ENCODE measurements at places on chromosomes 7 and 10. TPM values are rescaled to one million over a fixed set of nuclear protein-coding genes. Genes with fewer than 3 reads are reported as not detected.

GRCh38 chr7:46512891-46513413, 591.9 kb upstream of the IGFBP3 start:
- no peak overlapping the region for H3K27ac ChIP-seq
- H3K4me3 ChIP-seq = no peak overlapping the region
- H3K4me1 ChIP-seq = no peaks in the 10 kb centered on the region
- no peaks in the 10 kb centered on the region for H3K36me3 ChIP-seq
- no peak for DNase-seq

GPRIN2 gene
- not detected for total RNA-seq

PFKP gene
- total RNA-seq = 83.2 TPM

DNA sequence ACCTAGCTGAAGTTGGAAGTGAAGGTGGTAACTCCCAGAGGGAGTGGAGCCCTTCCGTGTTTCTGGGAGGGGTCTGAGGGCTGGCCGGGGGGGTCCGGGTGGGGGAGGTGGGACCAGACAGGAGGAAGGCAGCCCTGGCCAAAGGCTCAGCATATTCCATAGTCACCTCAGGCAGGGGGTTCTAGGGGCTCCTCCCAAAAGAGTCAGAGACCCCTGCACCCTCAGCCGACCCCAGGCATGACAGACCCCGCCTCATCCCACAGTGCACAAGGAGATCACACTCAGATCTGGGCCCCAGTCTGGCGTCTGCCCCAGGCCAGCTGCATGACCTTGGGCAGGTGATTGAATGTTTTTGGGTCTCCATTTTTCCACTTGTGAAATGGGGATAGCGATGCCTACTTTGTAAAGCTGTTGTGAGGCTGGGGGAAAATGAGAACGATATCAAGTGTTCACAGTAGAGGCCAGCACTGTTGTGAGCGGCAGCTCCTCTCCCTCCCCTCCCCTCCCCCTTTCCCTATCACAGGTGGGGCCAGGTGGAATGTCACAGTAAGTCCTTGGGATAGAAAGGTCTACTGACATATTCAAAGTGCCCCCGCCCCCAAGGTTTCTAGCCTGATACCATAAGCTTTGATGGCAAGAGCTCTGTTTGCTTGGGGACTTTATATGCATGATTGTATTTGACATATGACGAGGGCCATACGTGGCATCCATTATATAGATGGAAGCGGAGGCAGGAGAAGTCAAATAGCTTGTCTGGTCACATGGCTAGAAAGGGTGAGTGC, 33.3 kb downstream of the DNAJB12 start:
- no peak overlapping the region for H3K4me3 ChIP-seq
- no peaks in the 10 kb centered on the region for H3K27me3 ChIP-seq
- H3K27ac ChIP-seq = peak overlapping the region; percentile 89
- H3K36me3 ChIP-seq = no peaks in the 10 kb centered on the region
- no peak for DNase-seq
- peaks cover 86% of the 10 kb centered on the region for H3K4me1 ChIP-seq

GRCh38 chr10:22218448-22218847, 633 bp upstream of the EBLN1 start:
- H3K36me3 ChIP-seq = no peaks in the 10 kb centered on the region
- peaks cover 3% of the 10 kb centered on the region for H3K27me3 ChIP-seq
- H3K27ac ChIP-seq = no peak overlapping the region
- no peak for DNase-seq
- no peaks in the 10 kb centered on the region for H3K4me1 ChIP-seq

DNA sequence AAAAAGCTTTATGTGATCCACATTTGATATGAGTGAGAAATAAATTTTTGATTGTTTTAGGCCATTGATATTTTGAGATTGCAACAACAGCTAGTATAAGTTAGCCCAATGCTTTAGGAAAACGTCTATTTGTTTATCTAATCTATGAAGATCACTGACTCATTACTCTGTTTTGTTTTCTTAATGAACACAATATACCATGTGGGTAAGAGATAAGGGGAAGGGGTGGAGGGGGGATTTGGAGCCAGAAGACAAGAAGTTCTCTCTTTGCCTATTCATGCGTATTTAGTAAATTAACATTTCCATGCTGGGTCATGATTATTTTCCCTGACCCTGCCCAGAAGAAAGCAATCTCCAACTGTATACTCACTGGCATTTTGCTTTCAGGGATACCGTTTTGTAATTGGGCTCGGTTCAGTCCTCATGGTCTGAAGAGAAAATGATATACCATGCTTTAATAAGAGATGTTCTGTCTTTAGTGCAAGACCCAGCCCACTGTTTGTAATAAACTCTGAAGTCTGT, 359.5 kb upstream of the NPSR1 start:
- H3K36me3 ChIP-seq = no peaks in the 10 kb centered on the region
- H3K4me1 ChIP-seq = no peaks in the 10 kb centered on the region
- no peak overlapping the region for H3K27ac ChIP-seq

PRF1 gene
- total RNA-seq = 19.5 TPM

GRCh38 chr7:107560898-107561516, 2.7 kb downstream of the COG5 start:
- no peaks in the 10 kb centered on the region for H3K27me3 ChIP-seq
- peaks cover 12% of the 10 kb centered on the region for H3K36me3 ChIP-seq
- peak overlapping the region; percentile 4 for H3K4me3 ChIP-seq
- DNase-seq = peak; percentile 79
- peaks cover 56% of the 10 kb centered on the region for H3K4me1 ChIP-seq

GNGT1 gene
- not detected for total RNA-seq

DNA sequence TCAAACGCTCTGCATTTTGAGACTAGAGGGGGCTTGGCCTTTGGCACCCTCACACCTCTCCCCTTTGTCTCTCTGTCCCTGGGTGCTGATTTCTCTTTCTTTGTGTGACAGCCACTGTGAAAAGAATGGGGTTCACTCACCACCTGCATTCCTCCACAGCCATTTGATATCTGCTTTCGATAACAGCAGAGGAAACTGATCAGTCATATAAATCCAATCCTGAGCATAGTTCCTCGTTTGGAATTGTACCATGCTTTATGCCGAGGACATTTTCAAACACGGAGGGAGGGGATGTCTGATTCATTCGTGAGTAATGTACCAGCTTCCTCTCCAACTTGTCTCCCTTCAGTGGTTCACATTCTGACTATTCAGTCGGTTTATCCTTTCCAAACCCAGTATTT, 15.8 kb downstream of the MET start:
- H3K36me3 ChIP-seq = no peaks in the 10 kb centered on the region
- no peak overlapping the region for H3K4me3 ChIP-seq
- H3K27me3 ChIP-seq = no peaks in the 10 kb centered on the region
- no peak for DNase-seq
- no peak overlapping the region for H3K27ac ChIP-seq

DNA sequence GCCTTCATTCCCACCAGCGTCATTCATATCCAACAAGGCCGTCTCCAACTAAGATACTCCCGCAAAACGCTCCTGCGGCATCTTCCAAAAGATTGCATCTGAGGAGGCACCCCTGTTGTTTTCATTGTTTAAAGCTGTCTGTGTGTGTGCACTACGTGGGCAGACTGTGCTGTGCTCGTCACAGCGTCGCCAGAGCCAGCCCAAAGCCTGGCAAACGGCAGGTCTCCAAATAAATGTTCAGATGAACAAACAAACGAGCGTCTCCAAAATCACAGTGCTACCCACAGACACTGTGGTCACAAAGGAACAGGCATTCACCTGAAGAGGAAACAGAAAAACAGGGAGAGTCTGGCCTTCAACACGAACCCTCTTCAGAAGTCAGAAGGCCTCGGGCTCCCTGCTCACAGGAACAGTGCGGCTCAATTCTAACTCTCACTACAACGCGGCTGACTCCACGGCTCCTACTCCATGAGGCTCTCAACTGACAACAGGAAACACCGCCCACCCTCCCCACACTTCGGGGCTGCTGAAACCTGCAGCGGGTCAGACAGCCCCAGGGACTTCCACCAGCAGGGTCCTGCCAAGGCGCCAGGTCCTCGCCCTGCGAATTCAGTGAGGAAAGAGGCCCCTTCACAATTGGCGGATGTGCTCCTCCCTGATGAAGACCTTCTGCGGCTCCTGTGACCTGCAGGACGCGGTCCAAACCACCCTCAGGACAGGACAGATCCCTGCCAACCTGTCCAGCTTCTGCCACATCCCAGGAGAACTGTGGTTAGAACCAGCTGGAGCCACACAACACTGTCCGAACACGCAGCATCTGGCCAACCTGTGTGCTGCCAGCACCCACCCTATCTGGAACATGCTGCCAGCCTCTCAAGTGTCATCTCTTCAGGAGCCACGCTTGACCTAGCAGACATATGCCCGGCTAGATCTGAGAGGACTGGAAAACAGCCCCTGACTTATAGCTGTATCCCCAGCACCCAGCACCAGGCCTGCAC, 36.1 kb downstream of the MAD1L1 start:
- no peaks in the 10 kb centered on the region for H3K36me3 ChIP-seq
- no peak for DNase-seq
- no peak overlapping the region for H3K4me3 ChIP-seq
- no peaks in the 10 kb centered on the region for H3K27me3 ChIP-seq

All from CD4-positive, alpha-beta memory T cell (primary cell).